GM04503 (cell line): ENCODE measurements at places on chromosomes 5 and 9.

GRCh38 chr9:137493364-137494103 is 34.4 kb upstream of the NSMF start:
- no peak for DNase-seq

DNA sequence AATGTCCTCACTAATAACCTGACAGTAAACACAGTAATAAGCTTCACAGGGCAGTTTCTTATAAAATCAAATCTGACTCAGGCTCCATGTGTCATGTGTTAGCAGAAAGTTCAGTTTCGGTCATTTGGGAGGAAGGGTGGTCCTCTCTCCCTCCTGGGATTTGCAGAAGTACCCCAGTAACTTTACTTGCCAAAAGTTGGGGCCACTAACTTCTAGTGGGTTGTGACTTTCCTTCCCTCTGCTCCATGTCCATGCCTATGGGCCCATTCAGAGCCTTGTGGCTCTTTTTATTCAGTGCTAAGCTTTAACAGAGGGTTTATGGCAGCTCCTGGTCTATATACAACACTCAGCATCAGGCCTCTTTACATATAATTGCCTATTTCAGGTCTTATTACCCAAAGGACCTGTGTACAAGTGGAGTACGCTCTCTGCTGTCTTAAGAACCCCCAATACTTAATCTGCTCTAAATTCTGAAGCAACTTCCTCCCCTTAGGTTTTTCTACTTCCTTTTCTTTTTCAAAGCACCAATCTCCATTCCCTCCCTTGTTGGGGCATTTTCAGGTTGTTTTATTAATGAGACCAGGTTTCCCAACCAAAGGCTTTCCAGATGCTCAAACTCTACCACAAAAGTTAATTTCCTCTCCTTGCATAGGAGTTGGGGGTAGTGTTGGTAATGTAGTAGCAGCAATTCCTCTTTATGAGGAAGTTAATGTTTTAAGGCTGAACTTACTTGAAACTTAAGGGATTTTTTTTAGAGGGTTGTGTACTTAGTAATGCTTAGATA is 107.7 kb downstream of the CCDC192 start:
- no peak for DNase-seq

DNA sequence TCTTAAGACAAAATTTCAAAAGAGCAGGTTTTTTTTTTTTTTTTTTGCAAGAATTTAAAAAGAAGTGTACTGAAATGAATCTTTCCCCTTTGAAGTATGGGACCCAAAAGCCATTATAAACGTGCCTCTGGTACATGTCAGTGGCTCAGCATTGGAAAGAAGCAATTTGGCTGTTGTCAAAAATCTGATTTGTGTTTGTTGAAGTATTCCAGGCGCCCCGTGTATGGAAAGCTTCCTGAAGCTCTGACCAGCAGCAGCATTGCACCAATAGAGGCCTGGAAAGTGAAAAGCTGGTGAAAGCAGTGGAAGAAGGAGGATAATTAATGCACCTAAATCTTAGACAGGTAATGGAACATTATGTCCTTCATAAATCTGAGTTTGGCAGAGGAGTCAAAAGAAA is 215.0 kb downstream of the PARP8 start:
- no peak for DNase-seq

GRCh38 chr5:92562065-92562464 is 1019.0 kb downstream of the NR2F1-AS1 start:
- DNase-seq, result no peak

- DNase-seq, result no peak
Measured at GRCh38 chr5:125412561-125413495, 666.4 kb upstream of the ZNF608 start.

DNA sequence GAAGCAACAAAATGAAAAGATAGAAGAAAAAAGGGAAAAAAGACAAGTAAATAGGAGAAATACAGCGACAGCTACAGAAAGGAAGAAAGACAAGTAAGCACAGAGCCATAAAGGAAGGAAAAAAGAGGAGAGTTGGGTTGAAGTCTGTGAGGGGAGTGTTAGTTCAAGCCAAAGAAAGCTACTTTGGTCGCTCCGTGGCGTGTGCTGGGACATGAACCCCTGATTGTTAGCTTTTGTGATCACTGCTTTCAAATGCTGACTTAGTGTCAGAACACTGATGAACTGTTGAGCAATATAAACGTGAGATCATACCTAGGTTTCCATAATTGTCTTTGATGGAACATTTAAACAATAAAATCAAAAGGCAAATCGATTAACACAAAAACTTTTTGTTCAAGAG is 370.1 kb downstream of the TMEM161B start:
- no peak for DNase-seq
